Fibroblast of skin of back (primary cell): ENCODE measurements at places on chromosomes 13 and 19.

DNA sequence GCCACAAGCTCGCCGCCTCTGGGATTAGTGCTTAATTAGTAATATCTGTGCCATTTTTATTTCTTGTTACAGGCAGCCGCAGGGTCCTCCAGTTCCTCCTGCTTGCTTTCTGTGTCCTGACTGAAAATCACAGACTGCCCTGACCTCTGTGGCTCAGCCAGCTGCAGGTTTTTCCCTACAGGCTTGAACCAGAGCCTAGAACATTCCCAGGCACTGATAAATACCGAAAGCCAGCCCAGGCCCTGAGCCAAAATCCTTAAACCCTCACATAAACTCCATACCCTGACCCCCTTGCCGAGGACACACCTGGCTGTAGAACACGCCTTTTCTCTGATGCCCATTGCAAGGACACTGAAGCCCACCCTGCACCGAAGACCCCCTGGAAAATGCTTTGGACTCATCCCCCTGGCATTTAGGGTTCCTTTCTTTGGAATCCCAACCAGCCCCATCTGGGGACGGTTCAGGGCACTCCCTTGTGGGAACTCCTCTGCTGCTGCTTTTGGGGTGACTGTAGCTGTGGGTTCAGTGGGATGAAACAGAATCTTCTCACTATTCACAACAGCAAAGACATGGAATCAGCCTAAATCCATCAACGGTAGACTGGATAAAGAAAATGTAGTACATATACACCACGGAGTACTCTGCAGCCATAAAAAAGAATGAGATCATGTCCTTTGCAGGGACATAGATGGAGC is 15.5 kb downstream of the DPP9 start:
- DNase-seq = no peak

DNA sequence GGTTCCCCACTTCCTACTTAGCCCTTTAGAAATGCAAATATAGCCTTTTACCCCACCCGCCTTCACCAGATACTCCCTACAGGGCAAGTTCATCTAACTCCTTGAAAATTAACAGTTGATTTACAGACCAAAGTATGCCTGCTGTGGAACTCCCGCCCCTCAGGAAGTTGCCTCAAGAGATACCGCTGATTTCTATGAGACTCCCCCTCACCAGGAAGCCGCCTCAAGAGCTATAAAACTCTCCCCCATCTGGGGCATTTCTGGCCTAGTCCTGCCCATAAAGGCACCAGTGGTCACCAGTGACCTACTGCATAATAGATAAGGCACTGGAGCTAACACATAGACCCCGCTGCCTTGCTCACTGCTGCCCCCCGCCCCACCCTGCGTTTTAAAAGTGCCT is 201.7 kb upstream of the UBL3 start:
- DNase-seq = no peak

DNA sequence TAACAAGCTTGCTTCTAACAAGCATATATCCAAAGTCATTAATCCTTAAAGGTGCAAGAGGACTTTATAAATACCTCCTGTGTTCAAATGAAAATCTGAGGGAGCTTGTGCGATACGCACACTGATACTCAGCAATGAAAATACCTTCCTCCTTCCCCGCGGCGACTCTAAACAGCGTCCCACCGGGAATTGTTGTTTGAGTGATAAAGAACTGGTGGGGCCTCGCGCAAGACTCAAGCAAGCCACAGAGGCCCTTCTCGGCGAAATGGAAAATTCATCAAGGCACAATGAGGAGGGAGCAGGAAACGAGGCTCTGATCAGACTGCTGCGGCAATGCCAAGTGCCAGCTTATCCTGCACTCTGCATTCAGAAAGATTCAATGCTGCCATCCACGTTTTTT is 126.7 kb downstream of the ABCC4 start:
- no peak for DNase-seq

GRCh38 chr13:48879432-48879831 is 96.3 kb upstream of the FNDC3A start:
- no peak for DNase-seq

DNA sequence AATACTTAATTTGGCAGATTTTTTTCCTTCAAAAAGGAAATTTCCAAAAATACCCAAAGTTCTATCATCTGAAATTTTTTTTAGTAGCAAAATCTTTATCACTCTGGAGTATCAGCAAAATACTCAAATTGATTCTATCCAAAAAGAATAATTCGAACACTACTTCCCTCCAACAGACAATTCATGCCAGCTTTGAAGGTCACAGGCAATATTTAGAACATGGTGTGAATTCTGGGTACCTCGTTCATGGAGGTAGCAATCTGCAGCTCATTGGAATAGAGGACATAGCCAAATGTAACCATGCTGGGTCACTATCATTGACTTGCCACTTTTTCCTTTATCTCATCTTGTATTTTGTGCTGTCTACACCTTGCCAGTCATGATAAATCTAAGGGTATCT is 119.8 kb downstream of the STARD13 start:
- DNase-seq = no peak

DNA sequence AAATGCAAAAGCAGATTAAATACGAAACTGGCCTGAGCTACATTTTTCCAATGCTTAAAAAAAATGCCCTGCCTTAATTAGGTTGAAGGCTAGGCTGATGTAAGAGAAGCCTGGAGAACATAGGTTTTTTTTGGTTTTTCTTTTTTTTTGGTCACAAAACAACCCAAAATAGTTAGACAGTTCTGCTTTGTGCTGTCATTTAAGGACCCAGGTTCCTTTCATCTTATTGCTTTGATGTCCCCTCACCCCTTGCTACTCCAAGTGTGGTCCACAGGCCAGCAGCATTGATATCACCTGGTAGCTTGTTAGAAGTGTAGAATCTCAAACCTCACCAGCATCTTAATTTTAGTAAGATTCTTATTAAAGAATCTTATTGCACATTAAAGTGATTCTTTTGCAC is 14.4 kb downstream of the TDRD3 start:
- no peak for DNase-seq

DNA sequence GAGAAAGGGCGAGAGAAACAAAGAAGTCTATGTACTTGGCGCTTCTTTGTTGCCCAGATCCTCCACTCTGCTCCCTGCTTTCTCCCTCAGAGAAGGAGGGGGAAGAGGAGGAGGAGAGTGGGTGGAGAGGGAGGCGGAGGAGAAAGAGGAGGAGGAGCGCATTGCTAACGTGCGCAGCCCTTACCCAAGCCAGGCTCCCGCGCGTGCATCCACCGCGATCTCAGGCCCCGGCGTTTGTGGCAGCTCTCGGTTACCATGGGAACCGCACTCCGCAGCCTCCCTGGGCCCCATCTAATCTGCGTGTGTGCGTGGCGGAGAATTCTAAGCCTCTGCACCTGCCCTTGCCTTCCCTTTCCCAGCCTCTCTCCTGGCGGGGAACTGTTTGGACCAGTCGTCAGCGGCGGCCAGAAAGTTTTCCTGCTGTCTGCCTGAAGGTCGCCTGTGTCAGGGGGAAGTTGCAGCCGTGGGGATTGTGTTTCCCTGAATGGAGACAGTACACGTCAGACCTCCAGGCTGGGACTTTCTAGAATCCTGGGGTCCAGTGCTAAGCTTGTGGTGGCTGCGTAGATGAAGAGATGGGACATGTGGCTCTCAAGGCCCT is at the start of gene ERICH6B:
Gene ERICH6B (minus strand): TSS at position 239 of the 601 bp plus-strand sequence. CDS start 18,734 bp downstream, outside the sequence.
- DNase-seq = peak; percentile 30

- no peak for DNase-seq
Observed at GRCh38 chr13:42885325-42885724, 103.9 kb downstream of the FAM216B start.

DNA sequence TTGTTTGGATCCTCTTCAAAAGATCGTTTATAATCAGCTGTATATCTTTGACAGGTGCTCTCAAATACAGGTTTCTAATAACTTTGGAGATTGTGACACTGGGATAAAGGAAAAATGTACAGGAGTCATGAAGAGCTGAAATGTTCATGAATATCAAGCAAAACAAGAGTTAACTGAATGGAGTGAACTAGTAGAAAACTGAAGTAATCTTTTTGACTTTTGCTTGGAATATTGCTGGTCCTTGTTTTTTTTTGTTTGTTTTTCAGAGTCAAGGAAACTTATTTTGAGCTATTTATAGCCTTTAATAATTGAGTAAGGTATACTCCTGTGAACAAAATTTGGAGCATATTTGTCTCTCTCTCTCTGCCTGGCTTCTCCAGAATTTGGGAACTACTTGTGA is 25.3 kb downstream of the MED4 start:
- no peak for DNase-seq

DNA sequence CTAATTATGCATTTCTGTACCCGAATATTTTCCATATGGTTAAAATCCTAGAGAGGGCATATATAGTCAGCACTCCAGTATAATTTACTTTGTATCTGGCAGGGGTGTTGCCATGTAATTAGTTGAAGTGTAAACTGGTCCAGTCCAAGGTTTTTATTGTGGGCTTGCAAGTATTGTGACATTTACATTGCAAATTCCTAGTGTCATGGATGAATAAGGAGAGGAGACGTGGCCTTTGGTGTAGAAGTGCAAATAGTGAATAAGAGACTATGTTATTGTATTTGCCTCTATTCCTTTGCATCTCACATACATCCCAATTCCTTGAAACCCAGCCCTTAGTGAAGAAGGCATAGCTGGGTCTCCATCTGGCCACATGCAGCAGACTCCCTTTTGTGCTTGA is 330.6 kb downstream of the ATP8A2 start:
- DNase-seq = no peak

DNA sequence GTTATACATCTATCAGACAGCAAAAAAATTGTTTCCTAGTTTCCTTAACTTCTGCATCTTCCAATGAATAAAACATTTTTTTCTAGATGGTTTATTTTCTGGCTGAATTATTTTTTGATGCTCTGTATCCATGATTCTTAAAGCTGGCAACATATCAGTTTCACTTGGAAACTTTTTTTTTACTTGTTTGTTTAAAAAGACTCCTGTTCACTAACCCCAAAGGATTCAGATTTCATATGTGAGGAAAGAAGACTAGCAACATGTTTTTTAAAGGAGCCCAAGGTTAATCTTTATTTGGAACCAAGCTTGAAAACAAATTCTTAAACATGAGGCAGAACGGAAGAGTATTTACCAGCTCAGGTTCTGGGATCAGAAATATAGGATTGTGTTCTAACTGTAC is 632.3 kb downstream of the SLITRK6 start:
- no peak for DNase-seq

DNA sequence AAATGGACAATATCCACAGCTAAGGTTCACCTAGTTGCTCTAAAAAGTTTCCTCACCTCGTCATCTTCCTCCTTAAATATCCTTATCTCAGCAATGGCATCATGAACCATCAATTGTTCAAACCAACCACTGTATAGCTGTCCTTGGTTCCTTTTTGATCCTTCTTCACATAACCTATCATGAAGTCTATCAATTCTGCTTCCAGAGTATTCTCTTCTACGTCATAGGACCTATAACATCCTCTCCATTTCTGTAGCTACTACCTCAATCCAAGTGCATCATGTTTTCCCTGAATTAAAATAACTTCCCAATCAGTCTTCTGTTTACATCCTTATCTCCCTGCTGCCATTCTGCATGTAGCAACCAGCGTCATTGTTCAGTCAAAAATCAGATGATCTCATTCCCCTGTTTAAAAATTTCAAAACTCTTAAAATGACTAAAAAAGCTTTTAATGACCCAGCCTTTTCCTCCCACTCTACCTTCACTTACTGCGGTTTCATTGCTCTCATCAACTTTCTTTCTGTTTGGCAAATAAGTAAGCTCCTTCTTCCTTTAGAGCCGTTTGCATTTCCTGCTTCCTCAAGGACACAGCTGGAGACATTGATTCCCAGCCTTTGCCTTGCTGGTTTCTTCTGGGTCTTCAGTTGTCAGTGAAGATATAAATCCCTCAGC is 223.9 kb upstream of the MIR17HG start:
- no peak for DNase-seq

- no peak for DNase-seq
Observed at GRCh38 chr19:35056513-35057063, 15.1 kb downstream of the HPN start.

GRCh38 chr13:34805347-34805746 is 136.7 kb upstream of the NBEA start:
- DNase-seq = peak; percentile 28

DNA sequence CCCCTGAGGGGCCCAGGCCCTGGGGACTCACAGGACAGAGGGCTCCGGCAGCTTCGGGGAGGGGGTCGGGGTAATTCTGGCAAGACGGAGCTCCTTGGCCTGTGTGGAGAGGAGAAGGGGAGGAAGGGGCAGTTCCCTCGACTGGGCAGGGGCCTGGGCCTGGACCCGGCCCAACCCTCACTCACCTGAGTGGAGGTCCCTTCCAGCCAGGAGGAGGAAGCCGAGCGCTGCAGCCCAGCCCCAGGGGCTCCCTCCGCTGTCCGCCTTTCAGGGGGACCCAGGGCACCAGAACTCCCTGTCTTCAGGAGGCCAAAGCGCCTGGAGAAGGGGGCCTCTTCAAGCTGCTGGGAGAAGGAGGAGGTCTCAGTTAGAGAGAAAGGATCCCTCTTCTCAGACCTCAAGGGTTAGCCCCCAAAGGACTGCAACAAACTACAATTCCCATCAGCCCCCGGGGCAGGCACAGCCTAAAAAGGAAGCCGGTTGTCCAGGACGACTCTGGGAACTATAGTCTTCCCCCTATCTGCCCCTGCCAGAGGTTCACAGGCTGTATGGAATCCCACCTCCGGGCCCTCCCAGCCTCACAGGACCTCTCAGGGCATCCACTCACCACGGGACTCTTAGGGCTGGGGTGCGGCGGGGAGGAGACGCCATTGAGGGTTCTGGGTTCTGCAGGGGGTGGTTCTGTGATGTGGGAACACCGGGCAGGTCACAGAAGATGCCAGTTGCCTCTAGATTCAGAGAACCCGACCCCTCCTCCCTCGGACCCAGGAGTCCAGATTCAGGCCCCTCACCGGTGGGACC is 19.8 kb downstream of the EPS8L1 start:
- no peak for DNase-seq

DNA sequence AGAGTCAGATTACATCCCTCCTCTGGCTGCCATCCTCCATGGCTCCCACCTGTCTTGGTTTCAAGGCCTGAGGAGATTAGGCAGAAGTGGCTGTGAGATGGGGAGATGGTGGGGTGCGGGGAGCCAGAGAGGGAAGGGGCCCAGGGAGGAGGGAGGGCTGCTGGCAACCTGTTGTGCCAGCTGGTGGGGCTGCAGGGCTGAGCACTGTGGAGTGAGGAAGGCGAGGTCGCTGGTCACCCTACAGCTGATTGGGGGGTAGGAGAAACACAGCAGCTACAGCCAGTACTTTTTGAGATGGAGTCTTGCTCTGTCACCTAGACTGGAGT is 48.3 kb downstream of the CD320 start:
- DNase-seq = no peak

GRCh38 chr13:21435687-21436151 is 23.4 kb downstream of the ZDHHC20 start:
- peak; percentile 75 for DNase-seq

DNA sequence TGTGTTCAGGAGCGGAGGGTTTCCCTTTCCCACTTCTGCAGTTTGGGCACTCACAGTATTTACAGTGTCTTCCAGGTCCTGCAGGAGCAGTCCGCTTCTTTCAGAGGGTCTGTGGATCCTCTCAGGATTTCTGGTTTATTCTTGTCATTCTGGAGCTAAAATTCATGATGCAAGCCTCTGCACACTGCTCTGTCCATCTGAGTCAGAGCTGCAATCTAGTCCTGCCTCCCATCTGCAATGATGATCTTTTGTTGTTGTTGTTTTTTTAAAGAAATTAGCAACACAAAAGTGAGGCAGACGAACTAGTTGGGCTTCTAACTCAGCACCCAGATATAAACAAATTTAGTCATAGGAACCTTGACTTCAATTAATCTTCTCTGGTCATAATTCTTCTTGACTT is 86.5 kb downstream of the DLEU7 start:
- no peak for DNase-seq
